Mucosa of gallbladder (tissue), 1 donor: ENCODE measurements at places on chromosomes 7 and 10.

DNA sequence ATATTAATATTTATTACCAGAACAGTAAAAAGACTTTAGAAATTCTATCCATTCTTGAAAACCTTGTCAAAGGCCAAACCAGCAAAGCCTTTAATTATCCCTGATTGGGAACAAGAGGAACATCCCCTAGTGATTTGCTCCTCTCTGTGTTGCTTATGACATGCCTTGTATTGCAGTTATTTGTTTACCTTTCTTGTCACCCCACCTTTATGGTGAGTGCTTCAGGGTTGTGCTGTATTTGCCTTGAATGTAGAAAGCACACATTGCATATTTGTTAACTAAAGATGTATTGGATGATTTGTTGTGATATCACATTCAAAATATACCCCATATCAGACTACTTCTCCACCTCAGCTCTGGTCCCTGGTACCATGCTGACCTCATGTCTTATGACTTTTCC, 23.5 kb upstream of the TECTB start:
- DNase-seq: no peak

DNA sequence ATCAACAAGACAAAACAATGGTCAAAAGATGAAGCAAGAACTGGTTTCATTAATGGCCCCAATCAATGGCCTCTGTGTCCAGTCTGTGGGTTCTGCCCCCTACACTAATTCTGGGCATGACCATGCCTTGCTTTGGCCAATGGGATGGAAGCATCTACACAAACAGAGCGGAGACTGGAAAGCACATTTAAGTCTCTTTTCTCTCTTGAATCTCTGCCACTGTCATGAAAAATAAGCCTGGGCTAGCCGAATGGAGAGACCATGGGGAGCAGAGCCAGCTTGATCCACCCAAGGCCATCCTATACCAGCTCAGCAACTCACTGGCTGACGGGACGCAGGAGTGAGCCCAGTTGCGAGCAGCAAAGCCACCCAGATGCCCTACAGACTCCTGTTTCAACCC, 30.9 kb downstream of the ANKRD16 start:
- DNase-seq: no peak

- no peak for DNase-seq
Measured at GRCh38 chr7:156069891-156070290, 257.6 kb upstream of the SHH start.

DNA sequence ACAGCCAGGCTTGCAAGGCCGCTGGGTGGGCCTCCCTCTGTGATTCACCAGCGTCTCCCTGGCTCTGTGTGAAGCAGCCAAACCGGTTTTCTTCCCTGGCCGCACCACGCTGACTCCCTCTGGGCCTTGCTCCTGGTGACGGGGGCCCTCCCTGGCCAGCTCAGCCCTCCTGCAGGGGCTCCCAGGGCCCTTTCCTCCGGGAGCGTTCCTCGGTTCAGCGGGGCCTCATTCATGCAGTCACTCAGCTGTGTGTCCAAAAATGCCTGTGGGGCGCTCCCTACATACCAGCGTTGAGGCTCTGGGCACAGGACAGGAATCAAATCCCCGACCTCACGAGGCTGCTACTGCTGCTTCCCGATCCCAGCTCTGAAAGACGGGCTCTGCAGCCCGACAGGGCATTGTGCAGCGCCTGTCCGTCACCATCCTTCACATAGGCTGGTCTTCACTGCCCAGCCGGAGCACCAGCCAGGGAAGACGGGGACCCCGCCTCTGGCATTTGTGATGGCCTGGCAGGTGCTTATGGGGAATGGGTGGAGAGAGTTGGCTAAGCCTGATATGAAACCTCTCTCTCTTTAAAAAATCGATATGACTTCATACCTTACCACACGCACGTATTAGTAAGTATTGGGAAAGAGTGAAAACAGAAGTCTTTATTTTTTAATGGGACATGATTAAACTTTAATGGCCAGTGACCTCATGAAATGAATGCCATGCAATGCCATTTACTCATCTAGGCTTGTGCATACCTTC, 110.0 kb upstream of the SHH start:
- peak; percentile 85 for DNase-seq

- DNase-seq: no peak
Measured at GRCh38 chr10:43204943-43205671, 61.8 kb downstream of the RASGEF1A start.

- DNase-seq: no peak
Measured at GRCh38 chr10:72049969-72050781, 38.2 kb downstream of the SPOCK2 start.

GRCh38 chr7:39683216-39683845, 60.0 kb downstream of the RALA start:
- DNase-seq: no peak

GRCh38 chr7:22192801-22193200, 164.2 kb downstream of the RAPGEF5 start:
- DNase-seq: no peak

GRCh38 chr7:47322731-47323130, 259.2 kb downstream of the TNS3 start:
- DNase-seq: no peak

- DNase-seq: no peak
Measured at GRCh38 chr7:101902680-101903514, 85.5 kb downstream of the CUX1 start.

- no peak for DNase-seq
Measured at GRCh38 chr10:73262105-73262730, 9.8 kb upstream of the MRPS16 start.

DNA sequence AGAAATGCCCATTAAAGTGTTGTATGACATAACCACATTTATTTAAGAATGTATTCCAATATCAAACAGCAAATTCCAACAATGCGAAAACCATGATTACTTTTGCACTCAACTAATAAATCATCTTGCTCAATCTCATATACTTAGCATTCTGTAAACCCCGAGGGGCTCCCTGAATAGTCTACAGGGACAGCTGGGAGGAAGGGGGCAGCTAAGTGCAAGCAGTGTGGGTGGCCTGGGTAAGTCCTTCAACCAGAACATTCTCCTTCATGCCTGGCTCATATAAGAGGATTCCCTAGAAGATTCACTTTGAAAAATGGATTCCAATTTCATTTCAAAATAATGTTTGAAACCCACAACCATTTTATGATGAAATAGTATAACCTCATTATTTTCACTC, 355.5 kb downstream of the CDC14C start:
- DNase-seq: no peak

- DNase-seq: no peak
Measured at GRCh38 chr10:44287408-44287807, 97.5 kb downstream of the CXCL12 start.

GRCh38 chr7:128108641-128109423, 77.6 kb upstream of the LRRC4 start:
- DNase-seq: no peak

GRCh38 chr7:8146788-8147413, 115.1 kb downstream of the ICA1 start:
- DNase-seq: no peak

- DNase-seq: no peak
Measured at GRCh38 chr10:80996615-80997193, 459.0 kb downstream of the SH2D4B start.

- DNase-seq: no peak
Measured at GRCh38 chr7:108848486-108848885, 278.8 kb downstream of the DNAJB9 start.

GRCh38 chr10:86721232-86721631, 35.2 kb upstream of the BMPR1A start:
- no peak for DNase-seq

GRCh38 chr7:117809958-117810357, 63.3 kb downstream of the CTTNBP2 start:
- peak; percentile 57 for DNase-seq

DNA sequence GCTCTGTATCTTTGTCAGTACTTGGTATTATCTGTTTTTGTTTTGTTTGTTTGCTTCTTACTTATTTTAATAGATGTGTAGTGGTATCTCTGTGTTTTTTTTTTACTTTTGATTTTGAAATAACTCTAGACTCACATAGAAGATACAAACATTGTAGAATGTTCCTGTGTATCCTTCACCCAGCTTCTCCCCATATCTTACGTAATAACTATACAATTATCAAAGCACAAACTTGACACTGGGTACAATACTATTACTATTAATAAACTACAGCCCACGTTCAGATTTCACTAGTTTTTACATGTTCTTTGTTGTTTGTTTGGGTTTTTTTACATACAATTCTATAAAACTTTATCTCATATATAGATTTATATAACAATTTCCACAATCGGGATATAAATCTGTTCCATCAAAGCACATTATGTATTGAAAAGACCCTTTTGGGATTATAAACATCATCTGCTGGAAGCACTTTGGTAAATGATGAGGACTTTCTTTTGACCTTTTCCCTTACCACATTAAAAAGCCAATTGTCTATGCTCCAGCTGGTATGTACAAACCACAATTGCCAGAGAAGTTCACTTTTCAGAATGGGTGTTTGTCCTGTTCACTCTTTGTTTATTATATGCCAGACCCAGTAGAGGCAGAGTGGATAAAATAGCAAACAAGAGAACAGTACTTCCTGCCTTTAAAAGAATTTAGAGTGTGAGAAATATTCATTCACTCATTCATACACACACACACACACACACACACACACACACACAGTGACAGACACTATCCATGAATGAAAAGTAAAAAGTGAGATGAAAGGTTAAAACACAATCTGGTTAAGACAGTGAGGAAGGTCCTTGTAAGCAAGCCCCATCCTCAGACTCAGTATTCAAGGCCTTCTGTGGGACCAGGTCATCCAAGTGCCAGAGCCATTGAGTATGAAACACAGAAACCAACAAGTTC, 113.0 kb downstream of the SGMS1 start:
- no peak for DNase-seq

- DNase-seq: no peak
Measured at GRCh38 chr7:30996883-30997282, 33.1 kb downstream of the GHRHR start.

DNA sequence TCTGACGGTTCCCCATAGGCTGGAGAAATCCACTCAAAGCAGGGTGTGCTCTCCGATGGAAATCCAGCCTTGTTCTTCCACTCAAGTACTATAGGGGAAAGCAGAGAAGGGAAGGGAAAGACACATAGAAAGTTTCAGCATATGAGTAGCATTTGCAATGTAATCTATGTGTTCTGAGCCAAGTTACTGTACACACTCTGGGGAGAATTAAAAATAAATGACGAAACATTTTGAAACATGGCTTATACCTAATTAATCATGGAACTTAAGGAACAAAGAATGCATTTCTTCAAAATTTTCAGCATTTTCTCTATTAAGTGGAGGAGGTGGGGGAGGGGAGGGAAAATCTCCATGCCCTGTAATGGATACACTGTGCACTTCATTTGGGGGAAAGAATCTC, 198.1 kb upstream of the HABP2 start:
- DNase-seq: no peak

- DNase-seq: no peak
Measured at GRCh38 chr10:128306535-128306934, 180.3 kb upstream of the MKI67 start.

GRCh38 chr10:31602541-31603234, 283.7 kb downstream of the ZEB1 start:
- DNase-seq: peak; percentile 83

- no peak for DNase-seq
Measured at GRCh38 chr10:132938472-132939339, 3.7 kb downstream of the CFAP46 start.

DNA sequence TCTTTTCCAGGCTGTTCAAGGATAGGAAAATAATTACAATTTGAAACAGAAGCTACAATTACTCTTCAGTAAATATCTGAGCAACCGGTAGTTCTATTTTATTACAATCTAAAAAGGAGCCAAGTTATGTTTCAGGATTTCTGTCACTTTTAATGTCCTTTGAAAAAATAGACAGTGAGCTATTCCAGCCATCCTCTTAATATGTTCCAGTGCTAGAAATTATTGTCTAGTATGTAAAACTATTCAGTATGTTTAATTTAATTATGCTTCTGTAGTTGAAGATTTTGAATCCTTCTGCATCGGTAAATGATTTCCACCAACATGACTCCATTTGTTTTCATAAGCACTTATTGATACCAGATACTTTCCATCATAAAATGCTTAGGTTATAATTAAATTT, 129.6 kb upstream of the SEMA3D start:
- no peak for DNase-seq

DNA sequence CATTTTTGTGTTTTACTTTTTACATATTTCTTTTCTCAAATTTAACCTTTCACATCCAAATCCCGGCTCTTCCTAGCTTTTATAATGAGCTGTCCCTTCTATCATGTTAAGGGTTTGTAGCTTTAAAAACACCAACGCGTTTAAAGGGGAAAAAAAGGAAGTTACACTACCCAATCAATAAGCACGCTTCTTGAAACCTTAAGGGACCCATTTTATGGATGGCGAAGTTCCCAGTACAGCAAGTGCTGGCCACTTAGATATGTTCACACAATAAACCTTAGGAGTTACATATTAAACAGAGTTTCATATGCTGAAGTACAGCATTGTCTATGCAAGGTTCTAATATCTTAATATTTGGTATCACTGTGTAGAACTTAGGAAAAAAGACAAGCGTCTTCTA, 1.8 kb downstream of the GNG11 start:
- DNase-seq: no peak

DNA sequence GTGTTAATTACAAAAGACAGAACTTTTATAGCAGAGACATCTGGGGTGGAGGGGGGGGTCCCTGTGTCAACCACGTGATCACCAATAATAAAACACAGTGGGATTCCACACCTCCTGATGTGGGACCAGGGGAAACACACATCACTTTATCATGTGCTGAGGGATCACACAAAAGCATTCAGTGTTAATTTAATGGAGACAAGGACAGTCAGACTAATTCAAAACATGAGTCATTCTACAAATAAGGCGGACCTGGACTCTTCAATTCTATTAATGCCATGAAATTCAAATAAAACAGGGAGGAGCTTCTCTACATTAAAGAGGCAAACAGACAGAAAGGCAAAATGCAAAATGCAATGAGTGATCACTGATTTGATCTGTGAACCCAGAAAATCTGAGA, 67.3 kb upstream of the PFKP start:
- no peak for DNase-seq

- no peak for DNase-seq
Measured at GRCh38 chr10:6692856-6693255, 112.8 kb upstream of the PRKCQ start.

DNA sequence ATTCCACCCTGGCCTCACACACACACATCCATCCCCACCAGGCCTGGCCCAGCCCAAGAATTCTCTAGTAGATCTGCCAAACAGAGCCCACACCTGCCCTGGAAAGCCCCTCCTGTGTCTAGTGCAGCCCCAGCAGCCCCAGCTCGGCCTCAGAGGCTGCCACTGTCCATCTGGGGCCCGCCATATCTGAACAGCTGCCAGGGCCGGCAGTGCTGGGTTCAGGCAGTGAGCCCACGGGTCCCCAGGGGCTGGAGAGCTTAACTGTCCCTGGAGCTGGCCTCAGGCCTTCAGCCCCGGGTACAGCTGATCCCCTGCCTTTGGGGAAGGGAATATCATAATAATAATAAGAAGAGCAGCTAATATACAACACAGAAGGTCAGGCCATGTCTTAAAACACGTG, 574 bp downstream of the MYL10 start:
- no peak for DNase-seq
